ENCODE measurements at places on chromosomes 3 and 15.

- DNase-seq: no peak
Observed at GRCh38 chr3:9400616-9401015, 3.2 kb downstream of the SETD5 start.

- no peak for DNase-seq
Observed at GRCh38 chr15:79872358-79873017, 24.3 kb downstream of the MTHFS start.

- no peak for DNase-seq
Observed at GRCh38 chr3:54877730-54878129, 50.1 kb downstream of the LRTM1 start.

DNA sequence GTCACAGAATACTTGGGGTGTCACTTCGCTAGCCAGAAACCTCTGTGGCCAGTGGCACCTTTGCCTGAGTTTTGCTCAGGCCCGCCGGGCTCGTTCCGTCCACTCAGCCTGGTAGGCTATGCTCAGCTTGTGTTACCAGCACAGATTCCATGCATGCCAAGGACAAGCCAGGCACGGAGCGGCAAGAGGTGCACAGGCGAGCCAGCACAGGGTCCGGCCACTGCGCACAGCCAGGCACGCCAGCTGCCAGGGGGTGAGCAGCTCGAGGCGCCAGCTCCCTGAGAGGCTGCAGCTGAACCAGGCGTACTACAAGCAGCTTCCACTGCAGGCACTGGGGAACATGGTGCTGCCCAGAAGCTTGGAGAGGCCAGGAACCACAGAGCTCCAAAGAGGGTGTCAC is 14.7 kb downstream of the PCYT1A start:
- no peak for DNase-seq

DNA sequence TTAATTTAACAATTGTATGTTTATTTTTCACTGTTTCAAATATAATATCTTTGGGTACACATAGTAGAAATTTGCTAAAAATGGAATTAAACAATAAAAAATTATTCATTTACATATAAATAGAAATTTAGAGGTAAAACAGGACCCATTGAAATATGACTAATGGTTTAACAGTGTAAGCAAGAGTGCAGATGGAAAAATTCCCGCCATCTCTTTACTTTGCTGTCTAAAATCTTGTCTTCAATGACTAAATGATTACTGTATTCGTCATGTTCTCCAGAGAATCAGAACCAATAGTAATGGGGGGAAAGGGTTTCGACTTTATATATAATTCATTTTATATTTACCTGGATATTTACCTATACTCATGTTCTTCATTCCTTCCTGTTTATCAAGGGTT is 163.1 kb downstream of the IL1RAP start:
- DNase-seq: no peak

- no peak for DNase-seq
Observed at GRCh38 chr15:101590785-101591184, 61.4 kb downstream of the TM2D3 start.

DNA sequence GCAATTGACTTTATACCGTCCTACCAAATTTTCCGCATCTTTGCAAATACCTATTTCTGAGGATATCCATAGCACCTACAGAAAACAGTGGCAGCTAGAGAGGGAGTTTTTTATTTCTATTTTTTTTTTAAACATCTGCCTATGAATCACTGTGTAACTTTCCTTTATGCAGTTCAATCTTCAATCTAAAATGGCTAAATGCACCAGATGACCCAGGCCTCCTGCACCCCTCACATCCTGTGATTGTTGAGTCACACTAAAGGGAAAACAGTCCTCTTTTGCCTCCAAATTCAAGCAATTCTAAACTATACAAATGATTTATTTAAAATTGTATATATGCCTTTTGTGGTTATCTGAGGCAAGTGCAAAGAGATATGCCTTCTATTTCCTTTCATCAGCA is 20.1 kb upstream of the BCL6 start:
- no peak for DNase-seq

Data from activated CD8-positive, alpha-beta memory T cell treated with anti-CD3 and anti-CD28 coated beads for 1 hour (primary cell).